ENCODE measurements at places on chromosomes 7 and 10.
A peak's percentile ranks its signal among the peaks of the same experiment; 100 is the strongest.

DNA sequence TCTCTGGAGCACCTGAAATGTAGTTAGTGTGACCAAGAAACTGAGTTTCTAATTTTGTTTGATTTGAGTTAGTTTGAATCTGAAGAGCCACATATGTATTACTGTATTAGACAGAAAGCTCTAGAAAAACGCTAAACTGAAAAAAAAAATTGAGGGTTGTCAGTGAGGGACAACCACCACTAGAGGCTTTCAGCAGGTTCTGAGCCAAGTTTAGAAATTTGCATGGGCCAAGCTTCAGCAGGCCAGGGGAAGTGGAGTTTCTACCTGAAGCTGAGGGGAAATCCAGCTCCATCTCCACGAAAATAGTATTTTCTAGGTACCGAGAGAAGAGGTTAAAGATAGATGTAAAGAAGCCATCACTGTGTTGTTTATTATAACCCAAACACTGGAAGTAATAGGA, 77.9 kb upstream of the PLXNA4 start:
- no peak for DNase-seq

GRCh38 chr7:155402941-155403340, 55.0 kb upstream of the EN2 start:
- DNase-seq, result no peak

GRCh38 chr7:142711746-142712616, 37.3 kb upstream of the PRSS1 start:
- peak; percentile 20 for DNase-seq

DNA sequence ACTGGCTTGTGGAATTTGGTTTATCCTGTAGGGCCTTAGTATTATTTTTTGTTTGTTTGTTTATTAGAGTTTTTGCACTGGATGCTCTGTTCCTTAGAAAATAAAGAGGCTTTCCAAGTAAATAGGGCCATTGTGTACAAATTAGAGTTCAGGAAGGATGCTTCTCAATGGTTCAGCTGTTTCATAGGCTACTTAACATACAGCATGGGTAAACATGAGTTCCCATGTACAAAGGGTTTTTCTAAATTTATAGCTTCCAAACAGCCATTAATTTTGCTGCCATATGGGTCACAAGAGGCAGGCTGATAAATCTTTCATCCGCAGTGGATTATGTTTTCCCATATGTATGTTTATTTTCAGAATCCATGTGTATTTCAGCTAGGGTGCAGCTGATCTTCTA, 121.6 kb upstream of the WDR11 start:
- DNase-seq, result no peak

- DNase-seq, result no peak
These were observed 47.0 kb downstream of the FOXL3 start for GRCh38 chr7:336810-337566.

DNA sequence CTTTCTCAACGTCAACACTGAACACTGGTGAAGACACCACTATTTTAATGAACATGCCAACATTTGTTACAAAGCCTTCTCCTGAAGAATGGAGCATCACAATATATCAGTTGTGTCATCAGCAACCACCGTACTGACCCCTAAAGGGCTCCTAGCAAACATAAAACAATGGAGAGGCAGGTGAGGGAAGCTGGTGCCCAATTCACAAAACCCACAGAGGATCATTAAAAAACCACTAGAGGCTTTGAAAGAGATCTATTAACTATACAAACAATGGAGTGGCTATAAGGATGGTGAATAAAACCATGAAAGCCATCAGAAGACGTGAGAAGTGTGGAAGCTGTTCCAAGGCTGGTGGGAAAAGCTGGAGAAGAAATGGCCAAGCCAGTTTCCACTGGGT, 150.8 kb downstream of the FAM107B start:
- no peak for DNase-seq

DNA sequence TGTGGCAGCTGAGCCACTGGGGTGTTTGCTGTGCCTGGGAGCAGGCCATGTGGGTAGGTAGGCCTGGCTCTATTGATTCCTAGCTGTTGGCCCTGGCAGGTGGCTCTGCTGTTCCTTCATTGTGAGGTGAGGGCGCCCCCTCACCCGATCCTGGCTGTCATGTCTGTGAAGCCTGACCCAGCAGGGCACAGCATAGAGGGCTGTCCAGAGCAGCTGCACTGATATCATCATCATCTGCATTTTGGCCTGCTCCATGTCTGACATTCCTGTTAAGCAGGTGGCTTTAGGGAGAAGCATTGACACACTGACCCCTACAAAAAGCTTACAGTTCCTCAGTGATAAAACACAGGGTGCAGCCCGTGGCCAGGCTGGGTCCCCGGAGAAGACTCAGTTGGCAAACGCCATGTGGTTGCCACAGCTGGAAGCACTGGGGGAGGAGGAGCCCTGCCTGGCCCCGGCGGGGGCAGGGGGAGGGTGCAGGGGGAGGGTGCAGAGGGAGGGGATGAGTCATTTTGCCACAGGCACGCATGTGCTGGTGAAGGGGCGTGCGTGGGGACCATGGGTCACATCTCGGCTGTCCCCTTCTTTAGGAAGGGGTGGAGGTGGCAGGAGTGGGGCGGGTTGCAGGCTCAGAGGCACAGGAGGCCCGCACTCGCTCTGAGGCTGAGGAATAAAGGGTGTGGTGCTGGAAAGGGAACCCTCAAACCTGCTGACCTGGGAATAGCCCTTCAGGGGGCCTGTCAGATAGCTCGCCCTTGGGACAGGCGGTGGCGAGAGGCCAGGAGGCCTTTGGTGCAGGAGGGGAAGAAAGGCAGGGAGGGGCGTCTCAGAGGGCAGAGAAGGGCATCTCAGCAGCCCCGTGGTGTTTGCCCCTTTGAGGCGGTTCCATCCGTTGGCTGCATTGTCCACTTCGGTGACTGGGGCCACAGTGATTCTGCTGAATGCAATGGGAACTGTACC, 31.6 kb downstream of the IKZF1 start:
- peak; percentile 88 for DNase-seq

DNA sequence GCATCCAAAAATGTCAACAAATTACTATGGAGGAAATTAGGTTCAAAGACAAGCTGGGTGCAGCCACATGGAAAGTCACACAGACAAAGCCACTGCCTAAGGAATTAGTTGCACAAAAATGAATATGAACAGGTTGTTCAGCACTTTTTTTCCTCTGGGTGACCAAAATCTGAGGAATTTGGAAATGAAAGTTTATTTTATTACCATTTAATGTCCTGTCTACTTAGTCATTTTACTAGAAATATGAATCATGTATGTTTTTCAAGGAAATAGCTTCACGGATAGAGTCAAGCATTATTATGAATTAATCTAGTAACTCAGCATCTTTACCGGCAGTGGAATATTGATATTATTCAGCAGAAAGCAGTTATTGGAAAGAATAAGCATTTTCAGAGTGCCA, 106.3 kb downstream of the ANK3 start:
- DNase-seq, result no peak

- no peak for DNase-seq
These were observed 17.6 kb downstream of the NT5C3A start for GRCh38 chr7:33044986-33045385.

DNA sequence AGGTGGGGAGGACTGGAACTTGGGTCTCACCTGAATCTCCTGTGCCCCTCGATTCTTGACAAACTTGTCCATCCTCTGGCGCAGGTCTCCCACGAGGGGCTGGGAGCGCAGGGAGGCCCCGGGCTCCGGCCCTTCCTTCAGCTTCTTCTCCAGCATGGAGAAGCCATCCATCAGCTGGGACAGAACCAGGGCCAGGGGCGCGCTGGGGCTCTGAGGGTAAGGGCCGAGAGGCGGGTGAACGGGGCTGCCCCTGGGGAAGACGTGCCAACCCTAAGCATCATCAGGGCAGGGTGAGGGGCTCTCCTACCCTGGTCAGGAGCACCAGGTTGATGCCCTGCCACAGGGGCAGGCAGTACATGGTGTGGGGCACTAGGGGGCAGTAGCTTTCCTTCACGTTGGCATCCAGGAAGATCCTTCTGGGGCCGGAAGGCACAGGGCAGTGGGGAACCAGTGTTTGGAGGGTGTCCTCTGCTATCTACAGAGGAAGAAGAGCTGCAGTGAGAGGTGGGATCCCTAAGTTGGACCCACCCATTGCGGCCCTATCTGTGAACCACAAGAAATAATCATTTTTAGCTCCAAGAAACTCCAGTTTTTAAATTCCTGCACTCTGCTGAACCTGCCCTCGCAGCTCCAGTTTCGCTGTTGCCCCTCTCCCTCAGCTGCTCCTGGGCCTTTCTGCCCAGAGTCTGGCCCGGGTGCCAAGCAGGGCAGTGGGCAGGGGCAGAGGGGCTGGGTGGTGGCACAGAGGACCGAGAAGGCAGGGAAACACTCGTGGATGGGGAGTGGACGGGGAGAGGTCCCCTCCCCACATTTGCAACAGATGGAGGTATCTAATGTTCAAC, 10.8 kb upstream of the PYROXD2 start:
- peak; percentile 43 for DNase-seq

GRCh38 chr10:31942892-31943291, 14.3 kb upstream of the ARHGAP12 start:
- no peak for DNase-seq

GRCh38 chr10:76428551-76429367, 997.3 kb downstream of the LRMDA start:
- no peak for DNase-seq

- peak; percentile 49 for DNase-seq
These were observed 300.4 kb upstream of the NFE2L3 start for GRCh38 chr7:25851332-25852210.

DNA sequence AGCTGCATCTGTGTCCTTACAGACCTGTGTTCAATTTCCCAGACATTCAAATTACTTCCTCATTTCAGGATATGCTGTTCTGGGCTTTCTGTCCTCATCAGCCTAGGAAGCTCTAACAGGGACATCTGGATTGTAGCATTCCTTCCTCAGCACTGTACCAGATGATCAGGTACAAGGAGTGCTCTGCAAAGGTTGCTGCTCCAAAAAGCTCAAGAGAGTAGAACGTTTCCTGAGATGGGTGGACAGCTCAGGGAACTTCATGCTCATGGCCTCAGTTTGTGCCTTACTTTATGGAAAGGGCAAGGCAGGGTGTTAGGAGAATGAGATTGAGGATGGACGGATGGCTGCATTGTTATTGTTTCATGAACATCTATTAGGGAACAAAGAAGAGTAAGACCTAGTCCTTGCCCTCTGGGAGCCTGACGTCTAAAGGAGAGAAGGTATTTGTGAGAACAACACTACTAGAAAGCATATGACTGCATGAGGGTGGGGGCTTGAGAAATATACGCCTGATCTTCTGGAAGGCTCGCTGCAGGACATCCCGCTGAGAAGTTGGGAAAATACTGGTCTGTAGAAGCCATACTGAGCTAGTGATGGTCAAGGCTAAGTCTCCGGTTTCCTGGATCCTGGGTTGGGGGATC, 10.5 kb upstream of the ZNF212 start:
- DNase-seq, result no peak

DNA sequence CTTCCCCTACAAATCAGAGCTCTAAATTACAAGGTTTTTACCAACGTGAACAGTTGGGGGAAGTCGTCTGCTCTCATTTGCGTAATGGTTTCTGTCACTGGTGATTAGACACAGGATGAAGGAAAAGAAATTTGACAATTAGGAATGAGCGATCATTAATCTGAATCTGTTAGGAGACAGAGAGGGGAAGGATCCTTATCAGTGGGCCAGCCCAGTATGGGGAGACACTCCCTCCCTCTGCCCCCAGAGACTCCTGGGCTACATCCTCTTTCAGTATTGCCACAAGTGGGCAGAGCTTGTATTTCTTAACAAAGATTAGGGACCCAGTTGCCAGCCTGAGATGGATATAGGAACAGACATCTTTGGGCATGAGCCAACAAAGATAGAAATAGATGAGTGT, 15.5 kb downstream of the HIF1AN start:
- DNase-seq, result no peak

GRCh38 chr10:93752761-93753160, 5.0 kb upstream of the LGI1 start:
- no peak for DNase-seq

- no peak for DNase-seq
These were observed 13.0 kb downstream of the AQP1 start for GRCh38 chr7:30924624-30925023.

DNA sequence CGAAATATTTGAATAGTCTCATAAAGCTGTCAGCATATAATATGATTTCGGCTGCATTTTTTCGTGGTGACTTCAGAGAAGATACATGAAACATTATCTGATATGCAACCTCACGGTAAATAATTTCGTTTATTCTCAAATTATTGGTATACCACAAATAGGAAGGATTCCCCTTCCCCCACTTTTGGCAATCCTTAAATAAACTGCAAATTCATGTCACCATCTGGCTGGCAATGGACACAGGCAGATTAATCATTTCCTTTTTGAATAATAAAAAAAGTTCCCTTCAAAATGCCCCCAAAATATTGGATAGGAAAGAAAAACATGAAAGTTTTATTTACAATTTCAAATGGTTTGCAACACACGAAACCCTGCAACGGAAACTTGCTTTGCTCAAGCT, 234.5 kb upstream of the MEOX2 start:
- DNase-seq, result no peak

GRCh38 chr7:39453743-39454355, 112.4 kb upstream of the YAE1 start:
- peak; percentile 33 for DNase-seq

DNA sequence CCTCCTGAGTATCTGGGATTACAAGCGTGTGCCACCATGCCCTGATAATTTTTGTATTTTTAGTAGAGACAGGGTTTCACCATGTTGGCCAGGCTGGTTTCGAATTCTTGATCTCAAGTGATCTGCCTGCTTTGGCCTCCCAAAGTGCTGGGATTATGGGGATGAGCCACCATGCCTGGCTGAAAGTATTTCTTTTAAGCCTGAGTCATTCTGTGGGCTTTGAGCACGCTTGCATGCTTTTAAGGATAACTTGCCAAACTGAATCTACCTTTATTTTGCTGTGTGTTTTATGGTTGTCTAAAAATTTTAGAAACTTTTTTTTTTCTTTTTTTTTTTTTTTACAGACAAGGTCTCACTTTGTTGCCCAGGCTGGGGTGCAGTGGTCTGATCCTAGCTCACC, 33.2 kb downstream of the CNNM2 start:
- no peak for DNase-seq

DNA sequence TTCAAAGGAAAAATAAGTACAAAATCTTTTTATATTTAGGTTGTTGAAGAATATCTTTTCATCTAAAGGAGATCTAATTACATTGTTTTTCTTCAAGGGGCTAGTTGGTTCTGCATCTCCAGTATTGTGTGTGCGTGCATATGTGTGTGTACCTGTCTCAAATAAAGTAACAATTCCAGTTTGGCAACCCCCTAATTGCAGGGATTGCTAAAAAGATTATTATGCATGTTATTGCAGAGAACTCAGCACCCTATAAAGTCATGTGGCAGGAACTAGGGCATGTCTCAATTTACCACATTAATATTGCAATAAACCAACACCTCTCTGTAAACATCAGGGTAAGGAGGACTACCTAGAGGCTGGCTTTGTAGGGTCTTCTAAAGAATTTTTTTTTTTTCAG, 37.0 kb downstream of the MRPS33 start:
- no peak for DNase-seq

GRCh38 chr10:71302874-71303568, 16.0 kb upstream of the SLC29A3 start:
- DNase-seq, result no peak

DNA sequence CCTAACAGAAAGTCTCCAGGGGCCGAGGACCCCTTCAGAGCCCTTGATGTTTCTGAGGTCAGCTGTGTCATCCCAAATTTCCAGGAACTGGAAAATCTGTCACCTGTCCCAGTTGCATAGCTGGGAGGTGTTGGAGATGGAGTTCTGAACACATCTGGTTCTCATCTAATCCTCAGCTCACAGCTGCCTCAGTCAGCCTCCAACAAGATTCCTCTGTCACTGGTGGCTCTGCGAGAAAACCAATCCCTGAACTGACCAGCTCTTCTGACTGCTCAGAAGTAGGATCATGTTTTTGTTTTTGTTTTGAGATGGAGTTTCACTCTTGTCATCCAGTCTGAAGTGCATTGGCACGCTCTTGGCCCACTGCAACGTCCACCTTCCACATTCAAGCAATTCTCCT, 37.6 kb upstream of the MYL10 start:
- no peak for DNase-seq
